ENCODE measurements at places on chromosomes 1 and 21.

DNA sequence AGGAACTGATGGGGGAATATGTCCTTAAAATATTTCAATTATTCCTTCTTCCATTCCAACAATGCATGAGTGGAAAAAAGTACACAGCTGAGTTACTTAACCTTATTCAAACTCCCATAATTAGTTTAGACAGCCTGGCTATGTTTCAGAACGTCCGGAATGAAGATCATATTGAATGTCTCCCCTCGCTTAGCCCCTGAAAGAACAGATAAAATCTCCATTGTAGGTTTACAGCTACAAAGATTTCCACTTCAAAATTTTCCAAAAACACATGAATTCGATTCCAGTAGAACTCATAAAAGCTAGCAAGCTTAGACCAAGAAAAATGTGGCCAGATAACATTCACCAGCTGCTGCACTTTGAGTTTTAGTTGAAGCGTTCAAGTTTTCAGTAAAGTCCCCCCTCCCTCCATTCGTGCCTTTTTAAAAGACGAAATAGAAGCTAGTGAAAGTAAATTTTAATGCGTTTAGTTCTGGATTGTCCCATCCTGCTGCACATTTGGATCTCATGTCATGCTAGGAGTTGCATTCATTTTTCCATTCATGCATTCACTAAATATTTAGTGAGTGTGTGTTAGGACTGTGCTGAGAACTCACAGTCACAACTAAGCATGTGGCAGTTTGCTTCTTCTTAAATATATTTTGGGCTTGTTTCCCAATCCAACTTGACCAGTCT, 29.4 kb upstream of the SSX2IP start:
- DNase-seq, result no peak

- DNase-seq, result no peak
Measured at GRCh38 chr21:41933313-41934079, 20.3 kb downstream of the C2CD2 start.

GRCh38 chr1:160544647-160545046, 21.6 kb upstream of the SLAMF6 start:
- DNase-seq, result no peak

- no peak for DNase-seq
Measured at GRCh38 chr1:2385606-2386280, 5.6 kb downstream of the MORN1 start.

Data from HTR-8/SVneo (cell line).